ENCODE measurements at places on chromosomes 3 and 15.
A peak's percentile ranks its signal among the peaks of the same experiment; 100 is the strongest.

DNA sequence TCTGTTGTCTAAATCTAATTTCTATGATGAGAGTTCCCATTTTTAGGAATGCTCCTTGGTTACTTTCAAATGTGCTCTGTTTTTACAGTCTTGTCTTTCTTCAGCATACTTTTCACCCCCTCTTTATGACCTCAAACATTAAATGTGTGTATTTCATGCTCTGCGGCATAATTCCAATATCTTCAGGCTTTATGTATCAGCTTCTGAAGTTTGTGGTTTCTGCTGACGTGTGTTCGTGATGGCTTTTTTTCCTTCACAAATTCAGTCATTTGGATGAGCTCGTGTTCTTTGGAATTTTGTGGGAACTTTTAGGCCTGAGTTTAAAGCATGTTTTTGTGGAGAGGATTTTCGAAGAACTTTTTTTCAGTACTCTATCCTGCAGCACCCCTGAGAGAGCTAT lies 97.7 kb upstream of the CHRNA7 start:
- no peak for DNase-seq

GRCh38 chr3:156218353-156218744 lies 98.0 kb downstream of the KCNAB1 start:
- no peak for DNase-seq

GRCh38 chr15:81939604-81940440 lies 106.0 kb downstream of the MEX3B start:
- peak; percentile 40 for DNase-seq

GRCh38 chr3:183354325-183354831 lies 74.0 kb downstream of the MCF2L2 start:
- DNase-seq: no peak

DNA sequence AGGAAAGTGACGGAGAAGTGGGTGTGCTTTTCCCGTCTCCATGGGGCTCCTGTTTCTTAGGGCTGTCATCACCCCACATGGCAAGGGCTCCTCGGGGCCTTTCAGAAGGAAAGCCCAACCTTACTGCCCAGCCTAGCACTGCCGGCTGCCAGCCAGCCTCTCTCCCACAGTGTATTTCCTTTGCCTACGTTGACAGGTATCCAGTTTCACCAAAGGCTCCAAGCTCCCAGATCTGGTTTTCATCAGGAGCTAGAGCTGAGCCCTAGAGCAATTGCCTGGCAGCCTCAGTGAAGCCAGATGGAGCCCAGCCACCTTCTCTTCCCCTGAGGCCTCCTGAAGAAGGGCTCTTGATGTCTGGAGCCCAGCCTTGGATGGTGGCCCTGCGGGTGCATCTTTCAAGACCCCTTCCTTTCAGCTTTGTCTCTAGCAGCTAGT lies 20.2 kb downstream of the CRABP1 start:
- no peak for DNase-seq

Data from GM10248 (cell line).